ENCODE measurements at places on chromosomes 11 and 22.

- H3K27me3 ChIP-seq, result peaks cover 59% of the 10 kb centered on the region
- no peak for DNase-seq
- no peak overlapping the region for H3K4me3 ChIP-seq
- peaks cover 33% of the 10 kb centered on the region for H3K4me1 ChIP-seq
Measured at GRCh38 chr11:117502015-117502778, 174.5 kb downstream of the CEP164 start.

GRCh38 chr11:45089251-45089650, 57.2 kb upstream of the PRDM11 start:
- H3K27me3 ChIP-seq, result peaks cover 15% of the 10 kb centered on the region
- no peak overlapping the region for H3K4me3 ChIP-seq
- H3K36me3 ChIP-seq, result no peaks in the 10 kb centered on the region

- H3K27me3 ChIP-seq, result peaks cover 7% of the 10 kb centered on the region
- no peak overlapping the region for H3K4me3 ChIP-seq
- DNase-seq, result no peak
- H3K36me3 ChIP-seq, result no peaks in the 10 kb centered on the region
- H3K27ac ChIP-seq, result no peak overlapping the region
Measured at GRCh38 chr22:38345782-38346181, 28.5 kb upstream of the CSNK1E start.

GRCh38 chr11:31940371-31941037, 129.4 kb upstream of the PAX6 start:
- peaks cover 14% of the 10 kb centered on the region for H3K27me3 ChIP-seq
- no peaks in the 10 kb centered on the region for H3K36me3 ChIP-seq
- H3K4me1 ChIP-seq, result peaks cover 7% of the 10 kb centered on the region
- no peak for DNase-seq

DNA sequence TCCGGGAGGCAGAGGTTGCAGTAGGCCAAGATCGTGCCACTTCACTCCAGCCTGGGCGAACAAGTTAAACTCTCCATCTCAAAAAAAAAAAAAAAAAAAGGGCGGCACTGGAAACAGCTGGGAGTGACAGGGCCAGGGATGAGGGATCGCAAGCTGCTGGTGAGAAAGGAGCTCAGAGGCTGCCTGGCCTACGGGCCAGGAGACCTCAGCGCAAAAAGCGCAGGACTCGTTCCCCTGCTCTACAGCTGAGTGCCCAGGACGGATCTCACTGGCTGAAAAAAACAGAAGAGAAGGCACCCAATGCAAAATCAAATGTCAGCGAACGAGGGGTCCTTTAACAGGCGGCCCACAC, 650 bp upstream of the NUP50 start:
- no peak overlapping the region for H3K27ac ChIP-seq
- DNase-seq, result peak; percentile 34
- peaks cover 68% of the 10 kb centered on the region for H3K4me1 ChIP-seq
- H3K27me3 ChIP-seq, result peaks cover 4% of the 10 kb centered on the region

DNA sequence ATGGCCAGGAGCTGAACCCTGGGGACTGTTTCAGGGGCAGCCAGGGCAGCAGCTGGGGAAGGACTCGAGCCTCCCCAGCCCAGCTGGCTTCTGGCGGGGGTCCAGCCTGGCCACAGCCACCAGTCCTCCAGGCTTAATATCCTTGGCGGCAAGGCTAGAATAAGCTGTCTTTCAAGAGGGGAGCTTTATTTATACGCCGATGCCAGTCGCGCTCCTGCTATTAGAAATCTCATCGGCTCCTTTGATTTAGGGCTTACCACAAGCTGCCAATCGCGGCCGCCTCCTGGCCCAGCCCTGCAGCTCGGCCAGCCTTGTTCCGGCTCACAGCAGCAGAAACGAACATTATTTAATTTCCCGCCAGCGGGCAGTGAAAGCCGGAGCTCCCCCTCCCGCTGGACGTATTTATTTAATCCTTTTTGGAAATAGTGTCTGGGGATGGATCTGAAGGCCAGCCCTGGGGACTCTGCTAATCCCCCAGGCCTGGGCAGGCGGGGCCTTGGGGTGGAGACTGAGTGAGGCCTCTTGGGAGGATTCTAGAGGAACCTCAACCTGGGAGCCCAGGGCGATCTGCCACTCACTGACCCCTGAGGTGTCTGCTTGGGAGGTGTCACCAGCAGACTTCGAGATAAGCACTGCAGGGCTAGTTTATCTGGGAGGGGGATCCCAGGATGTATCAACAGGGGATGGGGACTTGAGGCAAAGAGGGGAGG, 363.1 kb downstream of the MN1 start:
- peak overlapping the region; percentile 87 for H3K27ac ChIP-seq
- H3K4me3 ChIP-seq, result no peak overlapping the region
- H3K27me3 ChIP-seq, result peaks cover 26% of the 10 kb centered on the region
- no peaks in the 10 kb centered on the region for H3K36me3 ChIP-seq
- DNase-seq, result peak; percentile 36

- DNase-seq, result no peak
- H3K27ac ChIP-seq, result no peak overlapping the region
- H3K36me3 ChIP-seq, result no peaks in the 10 kb centered on the region
- H3K27me3 ChIP-seq, result peaks cover 7% of the 10 kb centered on the region
- H3K4me1 ChIP-seq, result peaks cover 31% of the 10 kb centered on the region
- H3K4me3 ChIP-seq, result no peak overlapping the region
Measured at GRCh38 chr11:76704171-76704948, 33.8 kb upstream of the LRRC32 start.

- no peak for DNase-seq
- peaks cover 4% of the 10 kb centered on the region for H3K27me3 ChIP-seq
- H3K36me3 ChIP-seq, result no peaks in the 10 kb centered on the region
- H3K27ac ChIP-seq, result no peak overlapping the region
- peaks cover 4% of the 10 kb centered on the region for H3K4me1 ChIP-seq
- no peak overlapping the region for H3K4me3 ChIP-seq
Measured at GRCh38 chr11:30724274-30724673, 138.1 kb upstream of the MPPED2 start.

DNA sequence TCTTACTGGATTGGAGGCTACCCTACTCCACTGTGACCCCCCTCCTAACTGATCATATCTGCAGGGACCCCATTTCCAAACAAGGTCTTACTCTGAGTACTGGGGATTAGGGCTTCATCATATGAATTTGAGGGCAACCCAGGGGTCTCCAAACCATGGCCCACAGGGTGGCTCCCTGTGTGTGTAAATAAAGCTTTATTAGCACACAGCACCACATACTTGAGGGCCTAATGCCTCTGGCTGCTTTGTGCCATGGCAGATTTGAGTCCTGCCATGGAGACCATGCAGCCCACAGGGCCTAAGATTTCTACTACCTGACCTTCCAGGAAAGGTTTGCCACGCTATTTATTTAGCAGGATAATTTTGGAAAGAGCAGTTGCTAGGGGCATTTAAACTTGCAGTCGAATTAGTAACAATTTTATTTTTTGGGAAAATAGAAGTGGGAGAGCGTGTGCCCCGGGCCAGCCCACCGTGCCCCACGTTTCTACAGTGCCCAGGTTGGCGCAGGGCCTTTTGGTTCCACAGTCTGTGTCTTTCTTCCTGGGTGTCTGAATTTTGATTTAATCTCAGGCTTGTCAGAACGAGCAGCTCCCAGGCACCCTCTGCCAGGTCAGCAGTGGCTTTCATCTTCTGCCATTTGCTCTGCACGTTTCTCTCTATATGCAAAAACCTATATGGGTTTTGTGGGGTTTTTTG, 92.3 kb downstream of the KCNQ1 start:
- no peaks in the 10 kb centered on the region for H3K36me3 ChIP-seq
- no peak overlapping the region for H3K27ac ChIP-seq
- peaks cover 52% of the 10 kb centered on the region for H3K4me1 ChIP-seq
- DNase-seq, result no peak

DNA sequence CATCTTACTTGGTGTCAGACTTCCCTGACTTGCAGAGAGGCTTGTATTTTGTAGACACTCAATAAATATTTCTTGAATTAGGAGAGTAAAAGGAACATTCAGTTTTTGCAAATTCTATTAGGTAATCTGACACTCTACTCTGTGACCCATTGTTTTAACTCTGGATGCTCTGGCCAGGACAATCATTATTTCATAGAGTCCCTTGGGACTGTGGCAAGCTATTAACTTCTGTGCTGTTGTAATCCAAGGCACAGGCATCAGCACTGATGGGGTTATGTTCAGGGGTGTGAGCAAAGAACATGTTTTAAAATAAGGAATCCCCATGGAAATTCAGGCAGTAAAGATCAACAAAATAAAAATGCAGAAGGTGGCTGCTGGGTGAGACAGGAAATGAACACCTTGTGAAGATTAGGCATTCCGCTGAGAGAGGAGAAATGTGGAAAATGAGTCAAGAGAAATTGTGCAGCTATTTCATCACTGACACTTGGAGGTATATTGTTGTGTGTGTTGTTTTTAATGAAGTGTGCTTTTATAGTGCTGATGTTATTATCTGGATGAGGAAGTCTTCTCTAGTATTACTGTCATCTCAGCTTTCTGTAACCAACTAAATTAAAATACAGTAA, 175.2 kb downstream of the WNT11 start:
- H3K27me3 ChIP-seq, result no peaks in the 10 kb centered on the region
- H3K4me1 ChIP-seq, result peaks cover 8% of the 10 kb centered on the region
- peak overlapping the region; percentile 53 for H3K27ac ChIP-seq
- no peak for DNase-seq
- H3K4me3 ChIP-seq, result no peak overlapping the region

GRCh38 chr11:63767565-63768236, 874 bp downstream of the ZFTA start:
- peak; percentile 68 for DNase-seq
- peaks cover 27% of the 10 kb centered on the region for H3K27me3 ChIP-seq
- peak overlapping the region; percentile 95 for H3K4me3 ChIP-seq
- H3K27ac ChIP-seq, result peak overlapping the region; percentile 95
- H3K4me1 ChIP-seq, result peaks cover 56% of the 10 kb centered on the region

GRCh38 chr11:92390783-92391182, 166.2 kb downstream of the FAT3 start:
- no peak for DNase-seq
- no peak overlapping the region for H3K4me3 ChIP-seq
- peaks cover 13% of the 10 kb centered on the region for H3K36me3 ChIP-seq
- H3K27me3 ChIP-seq, result no peaks in the 10 kb centered on the region
- H3K4me1 ChIP-seq, result peaks cover 48% of the 10 kb centered on the region

DNA sequence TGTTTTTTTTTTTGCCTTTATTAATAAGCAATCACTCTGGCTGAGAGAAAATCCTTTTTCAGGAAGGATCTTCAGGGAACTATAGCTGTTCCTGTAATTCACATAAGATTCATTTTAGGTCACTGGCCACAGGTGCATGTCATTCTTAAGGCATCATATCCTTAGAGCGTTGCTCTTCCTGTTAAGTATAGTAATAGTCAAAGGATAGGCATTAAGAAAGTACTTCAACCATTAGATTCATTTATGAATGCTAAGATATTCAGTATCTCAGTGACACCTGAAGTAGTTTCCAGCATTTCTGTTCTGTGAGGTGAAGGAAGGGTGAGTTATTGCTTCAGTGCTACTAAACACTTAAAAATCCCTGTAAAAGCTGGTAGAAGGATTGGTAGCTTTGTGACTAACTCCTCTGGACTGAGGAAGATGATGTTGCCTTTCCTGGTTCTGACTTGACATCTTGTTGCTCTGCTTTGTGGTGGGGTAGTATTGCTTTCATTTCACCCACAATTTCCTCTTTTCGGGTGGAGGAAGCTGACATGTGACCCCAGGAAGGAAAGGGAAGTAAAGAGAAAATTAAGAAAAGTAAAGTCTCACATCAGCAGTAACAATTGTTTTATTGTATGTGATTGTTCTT, 34.7 kb downstream of the RNF169 start:
- H3K27me3 ChIP-seq, result no peaks in the 10 kb centered on the region
- H3K4me3 ChIP-seq, result no peak overlapping the region
- peaks cover 12% of the 10 kb centered on the region for H3K4me1 ChIP-seq
- DNase-seq, result no peak
- H3K27ac ChIP-seq, result no peak overlapping the region

- H3K27ac ChIP-seq, result no peak overlapping the region
- peaks cover 54% of the 10 kb centered on the region for H3K27me3 ChIP-seq
- DNase-seq, result no peak
- H3K4me1 ChIP-seq, result peaks cover 14% of the 10 kb centered on the region
- no peak overlapping the region for H3K4me3 ChIP-seq
- peaks cover 41% of the 10 kb centered on the region for H3K36me3 ChIP-seq
Measured at GRCh38 chr22:50717709-50718351, 20.2 kb upstream of the ACR start.

GRCh38 chr11:13127161-13127560, 118.0 kb downstream of the RASSF10 start:
- peaks cover 18% of the 10 kb centered on the region for H3K4me1 ChIP-seq
- H3K27me3 ChIP-seq, result no peaks in the 10 kb centered on the region
- peaks cover 12% of the 10 kb centered on the region for H3K36me3 ChIP-seq
- H3K27ac ChIP-seq, result peak overlapping the region; percentile 34

- peaks cover 53% of the 10 kb centered on the region for H3K27me3 ChIP-seq
- H3K27ac ChIP-seq, result no peak overlapping the region
- no peaks in the 10 kb centered on the region for H3K36me3 ChIP-seq
- no peak overlapping the region for H3K4me3 ChIP-seq
Measured at GRCh38 chr11:2926611-2927051, 2.6 kb downstream of the PHLDA2 start.

DNA sequence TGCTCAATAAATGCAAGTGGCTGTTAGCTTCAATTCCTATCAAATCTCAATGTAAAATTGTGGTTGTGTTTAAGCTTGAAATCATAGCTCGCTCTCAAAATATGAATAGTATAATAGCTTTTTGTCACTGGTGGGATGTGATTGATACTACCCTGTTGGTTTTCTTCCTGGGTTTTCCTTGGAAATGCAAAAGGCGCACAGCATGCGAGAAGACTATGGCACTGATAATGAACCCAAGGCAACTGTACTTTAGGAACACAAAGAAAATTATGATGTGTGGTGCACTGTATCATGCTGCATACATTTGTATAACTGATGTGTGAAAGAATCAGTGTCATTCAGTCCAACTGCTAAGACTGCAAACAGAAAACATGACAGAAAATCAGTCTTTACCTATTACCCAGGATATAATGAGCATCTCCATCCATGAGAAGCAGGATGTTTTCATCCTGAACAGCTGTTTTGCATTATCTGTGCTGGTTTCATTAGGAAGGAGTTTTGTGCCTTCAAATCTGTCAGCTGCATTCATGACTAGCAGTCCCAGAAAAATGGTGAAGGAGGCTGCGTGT, 101.2 kb downstream of the TRPC6 start:
- no peak overlapping the region for H3K27ac ChIP-seq
- H3K4me1 ChIP-seq, result peaks cover 16% of the 10 kb centered on the region
- no peaks in the 10 kb centered on the region for H3K27me3 ChIP-seq
- H3K36me3 ChIP-seq, result no peaks in the 10 kb centered on the region
- DNase-seq, result no peak
- no peak overlapping the region for H3K4me3 ChIP-seq

GRCh38 chr11:63813563-63814382, 517 bp downstream of the SPINDOC start:
- H3K27ac ChIP-seq, result no peak overlapping the region
- H3K4me1 ChIP-seq, result peaks cover 41% of the 10 kb centered on the region
- peaks cover 39% of the 10 kb centered on the region for H3K36me3 ChIP-seq
- H3K27me3 ChIP-seq, result no peaks in the 10 kb centered on the region
- H3K4me3 ChIP-seq, result peak overlapping the region; percentile 91
